Activated CD4-positive, alpha-beta memory T cell treated with anti-CD3 and anti-CD28 coated beads for 36 hours (primary cell): ENCODE measurements at places on chromosomes 12 and 14. TPM values are rescaled to one million over a fixed set of nuclear protein-coding genes. Genes with fewer than 3 reads are reported as not detected.
A peak's percentile ranks its signal among the peaks of the same experiment; 100 is the strongest.

KRT73 gene
- total RNA-seq = not detected

RND1 gene
- total RNA-seq = 2.4 TPM

RAD9B gene
- total RNA-seq = 2.7 TPM

TMPRSS12 gene
- total RNA-seq = not detected

DPF3 gene
- total RNA-seq = 0.24 TPM

IL23A gene
- 48.5 TPM for total RNA-seq

PLEKHD1 gene
- total RNA-seq = 0.05 TPM

- H3K27me3 ChIP-seq = peaks cover 22% of the 10 kb centered on the region
- no peak overlapping the region for H3K27ac ChIP-seq
- no peaks in the 10 kb centered on the region for H3K4me1 ChIP-seq
- H3K4me3 ChIP-seq = no peak overlapping the region
- H3K36me3 ChIP-seq = no peaks in the 10 kb centered on the region
- no peak for DNase-seq
These were observed 293.1 kb upstream of the FKBP4 start for GRCh38 chr12:2501464-2502191.

GRCh38 chr12:91662021-91662420 lies 479.4 kb upstream of the DCN start:
- no peaks in the 10 kb centered on the region for H3K36me3 ChIP-seq
- no peak for DNase-seq
- no peak overlapping the region for H3K27ac ChIP-seq
- H3K4me1 ChIP-seq = peaks cover 6% of the 10 kb centered on the region
- H3K4me3 ChIP-seq = no peak overlapping the region
- no peaks in the 10 kb centered on the region for H3K27me3 ChIP-seq

DNA sequence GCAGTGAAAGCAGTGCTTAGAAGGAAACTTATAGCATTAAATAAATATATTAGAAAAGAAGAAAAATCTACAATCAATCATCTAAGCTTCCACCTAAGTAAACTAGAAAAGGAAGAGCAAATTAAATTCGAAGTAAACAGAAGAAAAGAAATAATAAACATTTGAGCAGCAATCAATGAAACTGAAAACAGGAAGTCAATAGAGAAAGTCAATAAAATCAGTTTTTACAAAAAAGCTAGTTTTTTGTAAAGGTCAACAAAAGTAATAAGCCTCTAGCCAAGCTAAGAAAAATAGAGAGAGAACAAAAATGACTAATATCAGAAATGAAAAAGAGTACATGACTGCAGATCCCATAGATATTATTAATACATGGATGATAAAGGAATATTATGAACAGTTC lies 34.2 kb upstream of the KTN1 start:
- H3K27me3 ChIP-seq = no peaks in the 10 kb centered on the region
- no peaks in the 10 kb centered on the region for H3K36me3 ChIP-seq
- DNase-seq = no peak
- no peaks in the 10 kb centered on the region for H3K4me1 ChIP-seq
- no peak overlapping the region for H3K4me3 ChIP-seq

GRCh38 chr12:25376985-25377384 lies 126.3 kb upstream of the KRAS start:
- peak overlapping the region; percentile 60 for H3K27ac ChIP-seq
- peak; percentile 24 for DNase-seq
- peaks cover 50% of the 10 kb centered on the region for H3K4me1 ChIP-seq

DNA sequence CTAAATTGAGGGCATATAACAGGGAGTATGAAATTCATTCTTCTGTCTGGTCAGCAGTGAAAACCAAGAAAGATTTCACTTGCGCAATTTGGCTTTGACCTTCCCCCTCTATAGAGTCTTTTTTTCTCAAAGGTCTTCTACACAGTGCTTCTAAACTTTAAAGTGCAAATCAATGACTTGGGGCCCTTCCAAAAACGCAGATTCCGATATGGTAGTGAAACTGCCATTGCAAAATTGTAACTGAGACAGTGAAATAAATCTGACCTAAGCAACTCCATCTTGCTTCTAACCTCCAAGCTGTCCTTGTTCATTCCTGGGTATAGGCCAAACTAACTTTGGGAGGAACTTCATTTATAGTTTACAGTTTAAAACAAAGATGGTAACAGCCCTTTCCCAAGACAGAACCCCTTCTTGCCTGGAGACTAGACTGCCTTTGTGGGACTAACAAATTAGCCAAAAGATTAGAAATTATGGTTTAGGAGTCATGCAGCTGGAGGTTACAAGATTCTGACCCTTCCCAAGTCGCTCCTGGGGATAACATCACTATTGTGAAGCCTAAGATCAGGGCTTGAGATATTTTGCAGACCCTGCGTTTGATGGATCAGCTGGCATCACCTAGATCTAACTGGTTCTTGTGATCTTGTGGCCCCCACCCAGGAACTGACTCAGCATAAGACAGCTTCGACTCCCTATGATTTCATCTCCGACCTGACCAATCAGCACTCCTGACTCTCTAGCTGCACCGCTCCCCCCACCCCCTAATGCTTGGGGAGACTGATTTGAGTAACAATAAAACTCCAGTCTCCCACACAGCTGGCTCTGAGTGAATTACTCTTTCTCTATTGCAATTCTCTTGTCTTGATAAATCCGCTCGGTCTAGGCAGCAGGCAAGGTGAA lies 5.0 kb downstream of the SLC25A21 start:
- no peaks in the 10 kb centered on the region for H3K4me1 ChIP-seq
- DNase-seq = no peak
- H3K27me3 ChIP-seq = peaks cover 10% of the 10 kb centered on the region
- H3K27ac ChIP-seq = no peak overlapping the region
- H3K36me3 ChIP-seq = peaks cover 2% of the 10 kb centered on the region

GRCh38 chr14:101727611-101728366 lies 33.7 kb upstream of the PPP2R5C start:
- no peaks in the 10 kb centered on the region for H3K36me3 ChIP-seq
- no peak overlapping the region for H3K27ac ChIP-seq
- no peaks in the 10 kb centered on the region for H3K27me3 ChIP-seq
- H3K4me3 ChIP-seq = no peak overlapping the region
- DNase-seq = no peak
- peaks cover 58% of the 10 kb centered on the region for H3K4me1 ChIP-seq

GRCh38 chr12:3110578-3110977 lies 33.4 kb downstream of the TSPAN9 start:
- H3K36me3 ChIP-seq = no peaks in the 10 kb centered on the region
- no peak for DNase-seq
- peaks cover 2% of the 10 kb centered on the region for H3K27me3 ChIP-seq
- no peaks in the 10 kb centered on the region for H3K4me1 ChIP-seq
- H3K27ac ChIP-seq = no peak overlapping the region

DNA sequence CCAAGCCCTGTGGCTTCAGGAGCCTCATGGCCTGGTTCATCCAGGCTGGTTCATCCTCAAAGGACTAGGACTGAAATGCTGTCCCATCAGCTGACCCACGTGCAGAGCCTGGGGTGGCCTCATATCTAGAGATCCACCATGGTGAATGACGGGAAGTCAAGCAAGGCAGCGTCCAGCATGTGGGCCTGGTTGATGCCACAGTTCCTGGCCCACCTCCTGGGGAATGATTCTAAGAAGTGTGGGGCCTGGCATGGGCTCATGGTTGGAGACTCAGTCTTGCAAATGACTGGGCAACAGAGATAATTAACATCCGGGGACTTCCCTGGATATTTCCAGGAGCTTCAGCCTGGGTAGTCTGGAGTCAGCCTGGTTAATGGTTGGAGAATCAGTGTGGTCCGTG lies 302.4 kb upstream of the SFSWAP start:
- peaks cover 1% of the 10 kb centered on the region for H3K27me3 ChIP-seq
- H3K4me1 ChIP-seq = no peaks in the 10 kb centered on the region
- H3K36me3 ChIP-seq = no peaks in the 10 kb centered on the region
- no peak overlapping the region for H3K4me3 ChIP-seq
- H3K27ac ChIP-seq = no peak overlapping the region
- no peak for DNase-seq

GRCh38 chr12:13243516-13244070 lies 47.1 kb downstream of the EMP1 start:
- no peak overlapping the region for H3K4me3 ChIP-seq
- no peaks in the 10 kb centered on the region for H3K36me3 ChIP-seq
- no peaks in the 10 kb centered on the region for H3K4me1 ChIP-seq
- H3K27ac ChIP-seq = no peak overlapping the region

- peak overlapping the region; percentile 91 for H3K27ac ChIP-seq
- peaks cover 2% of the 10 kb centered on the region for H3K27me3 ChIP-seq
- peaks cover 45% of the 10 kb centered on the region for H3K4me1 ChIP-seq
- peaks cover 21% of the 10 kb centered on the region for H3K36me3 ChIP-seq
- peak; percentile 33 for DNase-seq
- H3K4me3 ChIP-seq = peak overlapping the region; percentile 86
These were observed 682 bp downstream of the KIAA0586 start for GRCh38 chr14:58428118-58428683.

- peaks cover 81% of the 10 kb centered on the region for H3K4me1 ChIP-seq
- H3K36me3 ChIP-seq = peaks cover 33% of the 10 kb centered on the region
- H3K27me3 ChIP-seq = no peaks in the 10 kb centered on the region
- H3K27ac ChIP-seq = peak overlapping the region; percentile 89
These were observed 30.6 kb downstream of the ATF7IP start for GRCh38 chr12:14396071-14396470.

DNA sequence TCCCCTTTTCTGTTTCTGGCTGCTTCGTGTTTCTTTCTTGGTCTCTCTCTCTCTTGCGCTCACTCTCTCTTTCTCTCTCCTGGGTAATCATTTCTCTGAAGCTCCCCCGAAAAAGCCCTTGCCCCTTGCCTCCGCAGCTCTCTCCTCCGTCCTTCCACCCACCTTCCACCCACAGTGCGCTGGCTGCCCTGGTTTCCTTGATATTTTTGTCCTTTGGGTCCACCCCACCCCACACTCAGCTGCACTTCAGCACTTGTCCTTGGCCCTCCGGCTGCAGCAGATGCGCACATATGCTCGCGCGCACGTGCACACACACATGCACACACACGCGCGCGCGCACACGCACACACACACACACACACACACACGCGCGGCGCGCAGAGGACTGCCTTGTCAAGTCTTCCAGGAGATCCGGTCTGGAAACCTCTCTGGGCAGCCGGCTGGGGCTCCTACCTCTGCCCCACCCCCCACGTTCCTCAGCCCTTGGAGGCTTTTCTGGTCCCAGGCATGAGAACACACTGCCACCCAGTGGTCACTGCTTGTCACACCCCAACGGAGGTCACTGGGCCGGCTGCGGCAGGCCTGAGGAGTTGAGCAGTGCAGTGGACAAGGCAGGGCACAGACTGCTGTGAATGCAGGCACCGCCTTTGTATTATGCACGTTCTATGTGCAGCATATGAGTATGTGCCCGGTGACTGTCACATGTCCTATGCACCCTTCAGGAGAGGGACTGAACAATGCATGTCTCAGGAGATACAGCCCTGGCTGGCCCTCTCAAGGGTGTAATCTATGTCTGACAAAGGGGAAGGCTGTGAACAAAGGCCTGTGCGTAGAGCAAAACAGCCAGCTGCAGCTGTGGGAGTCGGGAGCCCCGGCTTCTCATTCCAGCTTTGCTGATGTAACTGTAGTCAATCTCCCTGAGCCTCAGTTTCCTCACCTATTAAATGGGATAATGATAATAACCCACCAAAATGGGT lies 6.5 kb downstream of the LAG3 start:
- H3K27ac ChIP-seq = peak overlapping the region; percentile 46
- no peaks in the 10 kb centered on the region for H3K27me3 ChIP-seq
- peaks cover 45% of the 10 kb centered on the region for H3K36me3 ChIP-seq
- peaks cover 77% of the 10 kb centered on the region for H3K4me1 ChIP-seq
- peak; percentile 94 for DNase-seq

GRCh38 chr12:80352474-80352873 lies 91.6 kb upstream of the PTPRQ start:
- no peaks in the 10 kb centered on the region for H3K27me3 ChIP-seq
- H3K27ac ChIP-seq = no peak overlapping the region
- no peaks in the 10 kb centered on the region for H3K4me1 ChIP-seq
- no peak overlapping the region for H3K4me3 ChIP-seq

- peaks cover 31% of the 10 kb centered on the region for H3K4me1 ChIP-seq
- DNase-seq = no peak
- H3K36me3 ChIP-seq = peaks cover 4% of the 10 kb centered on the region
- H3K27me3 ChIP-seq = peaks cover 51% of the 10 kb centered on the region
These were observed 5.0 kb downstream of the PAX9 start for GRCh38 chr14:36666416-36667206.

- H3K27ac ChIP-seq = no peak overlapping the region
- no peaks in the 10 kb centered on the region for H3K4me1 ChIP-seq
- no peaks in the 10 kb centered on the region for H3K27me3 ChIP-seq
- no peak for DNase-seq
These were observed 162.5 kb downstream of the PPM1H start for GRCh38 chr12:62772416-62772955.

- no peak overlapping the region for H3K4me3 ChIP-seq
- no peaks in the 10 kb centered on the region for H3K36me3 ChIP-seq
- H3K27me3 ChIP-seq = peaks cover 6% of the 10 kb centered on the region
These were observed 22.0 kb downstream of the LRTM2 start for GRCh38 chr12:1842183-1842904.

GRCh38 chr14:53784688-53785087 lies 171.9 kb downstream of the BMP4 start:
- no peaks in the 10 kb centered on the region for H3K27me3 ChIP-seq
- no peak overlapping the region for H3K27ac ChIP-seq
- no peak overlapping the region for H3K4me3 ChIP-seq
- DNase-seq = no peak
- H3K4me1 ChIP-seq = no peaks in the 10 kb centered on the region

DNA sequence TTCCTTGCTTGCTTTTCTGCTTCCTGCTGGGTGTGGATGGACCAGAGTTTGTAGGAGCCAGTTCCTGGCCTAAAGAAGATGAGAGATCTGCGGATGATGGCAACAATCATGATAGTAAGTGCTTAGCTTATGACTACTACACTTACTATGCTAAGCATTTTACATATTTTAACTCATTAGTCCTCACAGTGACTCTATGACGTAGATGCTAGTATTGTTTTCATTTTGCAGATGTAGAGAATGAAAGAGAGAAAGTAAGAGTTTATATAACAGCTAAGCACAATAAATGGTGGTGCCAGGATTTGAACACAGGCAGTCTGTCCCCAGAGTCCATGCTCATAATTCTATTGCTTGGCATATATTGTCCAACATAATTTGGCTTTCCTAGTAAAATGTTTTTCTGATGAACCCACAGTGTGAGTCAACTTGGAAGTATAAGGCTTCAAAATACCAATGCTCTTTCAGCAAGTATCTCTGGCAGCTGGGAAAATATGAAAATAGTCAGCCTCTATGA lies 363.2 kb upstream of the DDHD1 start:
- no peaks in the 10 kb centered on the region for H3K4me1 ChIP-seq
- no peak overlapping the region for H3K4me3 ChIP-seq
- H3K27ac ChIP-seq = no peak overlapping the region

DNA sequence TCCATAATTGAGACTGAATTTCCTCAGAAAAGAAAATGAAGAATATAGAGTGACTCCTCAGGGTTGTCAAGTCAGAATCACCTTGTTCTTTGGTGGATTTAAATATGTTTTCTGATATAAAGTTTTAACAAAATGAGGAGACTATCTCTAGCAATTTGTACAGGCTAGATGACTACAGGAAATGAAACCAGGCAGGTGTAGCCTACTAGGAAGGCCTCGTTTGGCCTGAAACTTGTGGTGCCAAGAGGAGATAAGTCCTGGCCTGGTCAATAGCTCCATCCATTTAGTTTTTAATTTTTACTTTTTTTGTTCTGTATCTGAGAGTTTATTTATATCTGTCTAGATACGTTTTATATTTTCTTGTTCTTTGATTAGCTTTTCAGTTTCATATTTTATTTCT lies 41.5 kb downstream of the SNAPC1 start:
- no peaks in the 10 kb centered on the region for H3K27me3 ChIP-seq
- no peaks in the 10 kb centered on the region for H3K36me3 ChIP-seq
- peaks cover 5% of the 10 kb centered on the region for H3K4me1 ChIP-seq
- DNase-seq = no peak
- no peak overlapping the region for H3K4me3 ChIP-seq
- no peak overlapping the region for H3K27ac ChIP-seq
